ENCODE measurements at places on chromosomes 7 and 10.

DNA sequence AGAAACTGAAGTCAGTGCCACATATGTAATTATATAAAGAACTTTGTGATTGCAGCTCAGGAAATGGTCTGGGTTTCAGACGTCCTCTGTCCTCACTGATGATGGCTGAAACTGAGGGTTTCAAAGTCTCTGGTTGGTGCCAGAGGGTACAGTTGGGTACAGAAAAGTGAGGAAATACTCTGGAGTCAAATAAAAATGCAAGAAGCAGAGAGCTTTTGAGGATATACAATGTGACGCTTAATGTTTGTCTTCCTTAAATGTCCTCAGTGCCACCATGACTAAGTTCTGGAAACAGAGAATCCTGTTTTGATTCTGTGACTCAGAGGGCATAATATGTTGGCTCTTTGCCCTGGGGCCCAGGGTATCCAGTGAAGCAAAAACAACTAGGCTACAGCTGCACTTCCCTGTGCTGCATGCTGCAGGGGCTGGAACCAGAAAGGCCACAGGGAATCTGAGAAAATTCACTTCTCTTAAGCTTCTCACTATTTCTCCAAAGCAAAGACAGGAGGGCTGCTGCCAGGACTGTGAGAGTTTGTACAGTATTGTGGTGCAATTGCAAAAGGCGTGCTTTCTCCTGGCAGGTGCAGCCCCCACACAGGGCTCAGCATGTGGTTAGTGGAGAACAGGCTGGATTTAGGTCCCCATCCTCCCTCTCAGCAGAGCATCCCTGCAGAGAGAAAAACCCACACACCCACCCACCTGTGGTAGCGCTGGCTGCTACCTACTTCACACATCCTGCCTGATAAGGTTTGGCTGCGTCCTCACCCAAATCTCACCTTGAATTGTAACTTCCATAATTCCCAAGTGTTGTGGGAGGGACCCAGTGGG is 169.5 kb upstream of the SVIL start:
- no peak for DNase-seq

DNA sequence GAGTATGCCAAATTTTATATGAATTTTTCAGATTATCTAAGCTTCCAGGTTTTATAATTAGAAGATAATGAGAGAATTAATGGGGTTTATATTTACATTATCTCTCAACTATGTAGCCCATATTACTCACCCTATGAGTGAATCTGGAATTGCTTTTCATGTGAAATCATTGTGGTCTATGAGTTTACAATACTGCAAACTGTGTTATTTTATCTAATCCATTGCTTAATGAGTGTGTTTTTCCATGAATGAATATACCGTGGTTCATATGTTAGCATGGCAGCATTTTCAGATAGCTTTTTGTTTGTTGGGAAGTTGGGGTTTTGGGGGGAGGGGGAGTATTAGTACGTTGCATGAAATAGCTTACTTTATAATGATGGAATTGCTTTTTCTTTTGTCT is 44.5 kb downstream of the FGFBP3 start:
- no peak for DNase-seq

DNA sequence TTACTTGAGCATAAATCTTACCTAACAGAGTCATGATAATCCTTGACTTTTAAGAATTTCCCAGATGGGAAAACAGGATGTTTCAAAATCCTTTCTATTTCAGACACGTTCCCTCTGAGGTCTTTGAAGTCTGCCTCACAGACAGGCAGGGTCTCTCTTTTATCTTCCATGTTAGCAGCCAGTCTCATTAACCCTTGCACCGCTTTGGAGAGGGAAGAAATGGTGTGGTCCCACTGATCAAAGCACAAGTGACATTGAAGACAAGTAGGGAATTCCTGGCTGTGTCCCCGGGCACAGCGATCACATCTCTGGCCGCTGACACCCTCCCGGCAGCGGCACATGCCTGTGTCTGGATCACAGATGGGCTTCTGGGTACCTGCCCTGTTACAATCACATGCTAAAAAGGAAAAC is 52.7 kb upstream of the LAMB1 start:
- no peak for DNase-seq

DNA sequence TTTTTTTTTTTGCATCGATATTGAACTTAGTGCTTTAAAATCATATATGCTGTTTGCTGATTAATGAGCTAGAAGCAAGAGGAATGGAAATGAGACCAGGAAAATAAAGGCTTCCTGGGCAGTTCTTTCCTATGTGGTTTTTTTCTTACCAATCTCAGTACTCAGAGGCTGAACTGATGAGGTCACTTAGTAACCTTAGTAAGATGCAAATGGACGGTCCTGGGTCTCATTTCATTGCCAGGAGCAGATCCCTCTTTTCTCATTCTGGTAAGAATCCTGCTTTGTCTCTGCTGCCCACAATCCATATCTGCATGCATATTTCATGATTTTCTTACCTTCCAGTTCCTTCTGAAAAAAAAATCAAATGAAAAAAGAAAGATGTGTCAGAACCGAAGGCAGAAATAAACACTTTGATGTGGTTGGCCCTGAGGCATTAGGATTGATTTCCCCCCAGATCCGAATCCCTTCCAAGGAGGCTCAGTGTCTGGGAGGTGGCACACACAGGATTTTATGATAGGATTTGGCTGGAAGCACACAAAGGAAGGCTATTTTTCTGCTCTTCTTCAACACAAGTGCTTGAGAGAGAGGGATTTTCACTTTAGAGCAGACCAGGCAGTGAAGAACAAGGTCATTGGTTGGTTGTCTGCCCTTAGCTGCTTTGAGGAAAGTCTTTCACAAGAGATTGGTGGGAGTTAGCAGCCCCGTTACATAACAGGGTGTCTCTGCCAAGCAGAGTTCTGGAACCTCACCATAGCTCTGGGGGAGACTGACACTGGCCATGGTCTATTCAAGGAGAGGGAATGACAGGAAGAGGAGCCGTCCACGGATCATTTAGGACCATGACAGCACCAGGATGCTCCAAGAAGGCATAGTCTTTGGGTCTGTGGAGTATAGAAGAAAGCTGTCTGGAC is 150.0 kb downstream of the CAMK1D start:
- no peak for DNase-seq

- DNase-seq = no peak
Measured at GRCh38 chr7:144941127-144941526, 105.3 kb upstream of the TPK1 start.

DNA sequence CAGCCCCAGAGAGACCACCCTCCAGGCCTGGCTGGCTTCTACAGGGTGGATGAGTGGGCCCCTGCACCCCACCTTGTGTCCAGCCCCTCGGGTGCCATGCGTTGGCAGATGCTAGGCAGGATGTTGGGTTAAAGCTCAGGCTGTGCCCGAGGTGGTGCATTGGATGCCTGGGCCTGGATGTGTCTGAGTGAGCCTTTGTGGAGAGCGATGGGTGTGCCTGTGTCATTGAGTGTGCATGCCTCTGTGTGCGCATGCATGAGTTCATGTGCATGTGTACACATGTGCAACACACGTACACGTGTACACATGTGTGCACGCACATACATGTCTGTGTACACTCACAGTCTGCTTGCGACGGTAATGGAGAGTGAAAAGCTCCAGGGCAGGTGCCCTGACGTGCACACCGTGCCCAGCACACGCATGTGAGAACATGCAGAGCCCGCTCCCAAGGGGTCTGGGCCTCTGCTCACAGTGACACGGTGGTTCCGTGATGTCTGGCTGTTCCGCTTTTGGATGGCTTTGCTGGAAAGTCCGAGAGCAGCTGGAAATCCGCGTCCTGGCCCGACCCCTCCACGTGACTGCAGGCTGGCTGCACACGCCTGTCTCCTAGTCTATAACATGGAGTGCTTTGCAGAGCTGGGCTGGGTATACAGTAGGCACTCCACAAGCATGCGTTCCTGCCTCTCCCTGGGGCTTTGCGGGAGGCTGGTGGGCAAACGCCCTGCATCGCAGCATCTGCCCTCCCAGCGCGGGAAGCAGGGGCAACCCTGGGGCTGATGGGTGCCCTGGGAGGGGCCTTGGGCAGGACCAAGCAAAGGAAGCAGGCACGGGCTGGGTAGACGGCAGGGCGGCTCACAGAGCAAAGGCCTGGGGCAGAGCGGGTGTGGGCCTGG is 36.9 kb downstream of the ELFN1 start:
- no peak for DNase-seq

DNA sequence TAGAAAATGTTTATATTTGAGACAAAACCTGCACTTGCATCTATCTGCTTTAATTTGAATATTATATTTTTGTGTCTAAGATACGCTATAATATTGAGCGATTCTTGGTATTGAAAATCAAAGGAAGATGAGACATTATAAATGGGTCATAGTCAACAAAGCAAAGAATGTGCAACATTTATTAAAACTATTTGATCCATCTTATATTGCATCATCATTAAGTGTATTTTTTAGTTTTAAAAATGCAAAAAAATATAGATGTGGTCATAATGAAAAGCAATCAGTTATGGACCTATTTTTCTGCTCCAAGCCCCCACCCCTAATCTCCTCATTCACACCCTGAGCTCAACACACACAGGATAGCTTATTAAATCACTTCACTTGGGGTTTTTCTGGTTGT is 847.3 kb downstream of the NRG3 start:
- DNase-seq = no peak

DNA sequence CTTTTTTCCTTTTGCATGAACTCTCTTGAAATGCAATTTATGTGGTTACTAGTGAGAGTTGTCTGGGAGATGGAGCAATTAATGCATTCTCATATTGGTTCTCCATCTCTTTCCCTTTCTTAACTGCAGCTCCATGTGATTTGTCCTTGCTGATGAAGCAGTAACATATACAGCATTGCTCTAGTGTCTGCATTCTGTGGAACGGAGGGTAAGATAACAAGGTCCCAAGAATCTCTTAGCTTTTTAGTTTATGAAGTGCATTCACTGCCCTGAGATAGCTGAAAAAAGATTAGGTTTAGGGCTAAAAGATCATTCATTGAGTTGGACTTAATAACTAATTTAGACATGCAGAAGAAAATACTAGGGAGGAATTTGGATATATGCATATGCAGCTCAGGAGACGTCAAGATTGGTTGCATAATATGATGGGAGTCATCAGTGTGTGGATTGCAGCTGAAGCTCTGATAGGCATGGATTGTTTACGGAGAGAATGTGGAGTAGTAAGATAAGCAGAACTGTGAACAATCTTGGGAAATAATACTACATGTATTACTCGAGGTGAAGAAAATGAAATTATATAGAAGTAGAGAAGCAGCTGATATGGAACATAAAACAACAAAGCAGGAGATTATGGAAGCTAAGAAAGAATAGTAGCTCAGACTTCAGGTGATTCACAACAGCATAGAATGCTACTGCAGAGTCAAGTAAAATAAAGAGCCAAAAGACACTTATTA is 404.7 kb downstream of the ARL4A start:
- no peak for DNase-seq

GRCh38 chr10:47087667-47088066 is 176.4 kb downstream of the PTPN20 start:
- DNase-seq = no peak

DNA sequence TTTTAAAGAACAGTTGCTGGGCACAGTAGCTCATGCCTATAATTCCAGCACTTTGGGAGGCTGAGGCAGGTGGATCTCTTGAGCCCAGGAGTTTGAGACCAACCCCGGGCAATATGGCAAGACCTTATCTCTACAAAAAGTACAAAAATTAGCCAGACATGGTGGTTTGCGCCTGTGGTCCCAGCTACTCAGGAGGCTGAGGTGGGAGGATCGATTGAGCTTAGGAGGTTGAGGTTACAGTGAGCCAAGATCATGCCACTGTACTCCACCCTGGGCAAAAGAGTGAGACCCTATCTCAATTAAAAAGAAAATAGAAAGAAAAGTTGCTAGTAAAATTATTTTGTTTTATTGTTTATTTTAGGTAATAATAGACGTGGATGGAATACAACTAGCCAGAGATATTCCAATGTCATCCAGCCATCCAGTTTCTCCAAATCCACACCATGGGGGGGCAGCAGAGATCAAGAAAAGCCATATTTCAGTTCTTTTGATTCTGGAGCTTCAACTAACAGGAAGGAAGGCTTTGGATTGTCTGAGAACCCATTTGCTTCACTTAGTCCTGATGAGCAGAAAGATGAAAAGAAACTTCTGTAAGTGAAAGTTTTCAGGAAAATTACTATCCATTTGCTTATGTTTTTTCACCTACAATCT is 3.0 kb downstream of the NUP42 start:
- DNase-seq = no peak

GRCh38 chr7:76395965-76396726 is 13.4 kb downstream of the SSC4D start:
- no peak for DNase-seq

Measured in T-helper 1 cell (primary cell).